Left ventricle myocardium superior (tissue), 1 donor: ENCODE measurements at places on chromosomes 4 and X. TPM values are rescaled to one million over a fixed set of nuclear protein-coding genes. Genes with fewer than 3 reads are reported as not detected.

DNA sequence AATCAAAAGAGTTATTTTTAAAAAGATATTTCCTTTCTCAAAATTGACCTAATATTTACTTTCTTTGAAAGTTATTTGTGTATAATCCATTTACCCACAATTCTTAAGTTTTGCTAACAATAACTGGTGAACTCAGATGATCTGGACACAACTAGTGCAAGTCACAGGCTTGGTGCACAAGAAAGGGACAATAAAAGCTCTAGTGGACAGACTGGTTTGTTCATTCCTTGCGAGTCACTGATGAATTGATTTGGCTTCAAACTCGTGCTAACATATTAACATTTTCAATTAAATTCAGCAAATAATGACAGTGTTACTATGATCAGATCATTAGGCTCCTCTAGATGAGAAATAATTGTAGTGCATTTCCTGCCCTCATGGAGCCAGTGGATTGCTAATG lies 169.2 kb downstream of the BMPR1B start:
- DNase-seq, result no peak

DNA sequence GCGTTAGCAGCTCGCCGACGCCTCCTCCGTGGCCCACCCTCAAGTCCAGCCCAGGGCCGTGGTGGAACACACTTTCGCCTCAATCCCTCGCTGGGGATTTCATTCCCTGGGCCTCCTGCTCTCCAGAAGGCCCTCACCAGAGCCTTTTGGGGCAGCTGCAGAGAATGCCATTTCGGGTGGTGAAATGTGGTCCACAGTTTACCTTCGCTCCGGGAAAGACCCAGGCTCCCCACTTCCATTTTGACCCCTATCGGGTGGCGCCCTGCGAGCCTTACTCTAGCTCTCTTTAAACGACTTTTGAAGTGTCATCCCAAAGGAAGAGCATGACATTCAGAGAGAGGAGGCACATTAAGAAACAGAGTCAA lies 496 bp downstream of the SH2D1A start:
- DNase-seq, result no peak

DNA sequence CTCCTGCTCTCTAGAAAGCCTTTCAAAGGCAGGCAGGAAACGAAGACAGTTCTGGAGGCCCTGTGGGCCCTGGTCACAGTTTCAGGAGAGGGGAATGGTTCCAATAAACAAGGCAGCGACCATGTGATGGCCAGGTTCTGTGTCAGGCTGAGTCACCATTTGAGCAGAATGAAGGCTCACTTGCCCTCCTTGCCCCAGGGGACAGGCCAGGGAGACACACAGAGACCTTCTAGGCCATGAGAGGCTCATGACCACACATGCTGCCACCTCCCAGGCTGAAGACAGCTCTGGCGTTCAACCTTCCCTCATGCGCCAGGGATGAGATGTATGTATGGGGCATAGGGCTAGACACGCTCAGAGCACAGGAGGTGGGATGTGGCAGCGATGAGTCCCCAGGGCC lies 22.9 kb upstream of the TRIM2 start:
- no peak for DNase-seq

GRCh38 chr4:130747842-130748241 lies 1651.9 kb downstream of the C4orf33 start:
- DNase-seq, result no peak

The ESX1 gene
- not detected for total RNA-seq

The USP26 gene
- total RNA-seq, result not detected
